Pancreas (tissue), 10 donors: ENCODE measurements at places on chromosomes 7 and 10. TPM values are rescaled to one million over a fixed set of nuclear protein-coding genes. Genes with fewer than 3 reads are reported as not detected.

GRCh38 chr10:110885932-110886674, 14.4 kb downstream of the PDCD4 start:
- no peak for DNase-seq

DNA sequence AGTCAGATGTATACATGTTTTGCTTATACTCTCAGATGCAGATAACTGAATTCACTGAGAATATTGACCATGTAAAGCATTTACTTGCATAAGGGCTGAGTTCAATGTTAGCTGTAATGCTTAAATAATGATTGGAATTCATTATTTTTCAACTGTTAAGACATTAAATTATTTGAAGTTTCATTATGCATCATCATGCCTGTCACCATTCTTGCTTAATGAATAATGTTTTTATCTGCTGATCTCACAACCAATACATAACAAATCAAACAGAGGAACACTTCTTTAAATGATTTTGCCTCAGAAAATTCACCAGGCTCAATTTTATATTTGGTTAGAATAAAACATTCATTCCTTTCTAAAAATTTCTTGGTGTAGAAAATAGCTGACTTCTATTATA, 233.4 kb downstream of the GPR37 start:
- DNase-seq = no peak

GRCh38 chr7:74258639-74259038, 4.4 kb upstream of the RFC2 start:
- no peak for DNase-seq

The CXCL12 gene
- polyA plus RNA-seq = 35.9 TPM
